ENCODE measurements at places on chromosomes 13 and 19.

DNA sequence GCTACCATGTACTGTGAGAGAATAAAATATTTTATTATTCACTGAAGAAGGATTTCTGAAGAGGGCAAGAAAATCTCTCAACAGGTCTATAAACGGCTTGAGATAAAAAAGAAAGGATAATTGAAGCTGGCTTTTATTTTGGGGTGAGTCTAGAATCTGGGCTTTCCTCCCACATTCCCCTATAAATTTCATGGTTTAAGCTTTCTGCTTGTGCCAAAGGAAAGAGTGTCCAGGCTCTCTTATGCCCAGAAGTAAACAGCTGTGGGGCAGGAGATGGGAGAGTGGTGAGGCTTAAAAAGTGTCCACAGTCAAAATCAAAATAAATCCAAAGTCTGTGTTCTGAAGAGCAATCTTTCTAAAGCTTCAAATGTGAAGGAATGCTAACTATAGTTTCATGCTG, 942.2 kb upstream of the MIR17HG start:
- no peak for DNase-seq

GRCh38 chr13:40352380-40352778, 314.1 kb downstream of the FOXO1 start:
- no peak for DNase-seq

DNA sequence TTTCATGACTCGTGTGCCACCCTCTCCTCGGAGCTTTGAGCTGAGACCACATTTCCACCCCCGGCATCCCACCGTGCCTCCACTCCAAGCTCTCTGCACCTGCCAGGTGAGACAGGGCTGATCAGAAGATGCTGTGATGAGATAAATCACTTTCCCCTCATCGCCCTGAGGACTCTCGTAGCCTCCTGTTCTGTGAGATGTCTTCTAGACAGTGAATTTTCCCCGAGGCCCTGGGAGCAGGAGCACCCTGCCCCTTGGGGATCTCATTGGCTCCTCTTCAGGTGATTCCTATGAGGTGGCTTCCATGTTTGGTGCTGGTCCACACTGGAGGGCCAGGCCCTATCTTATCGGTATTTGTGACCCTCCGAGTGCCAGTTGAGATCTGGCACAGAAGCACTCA, 154.0 kb upstream of the TSHZ3 start:
- no peak for DNase-seq

DNA sequence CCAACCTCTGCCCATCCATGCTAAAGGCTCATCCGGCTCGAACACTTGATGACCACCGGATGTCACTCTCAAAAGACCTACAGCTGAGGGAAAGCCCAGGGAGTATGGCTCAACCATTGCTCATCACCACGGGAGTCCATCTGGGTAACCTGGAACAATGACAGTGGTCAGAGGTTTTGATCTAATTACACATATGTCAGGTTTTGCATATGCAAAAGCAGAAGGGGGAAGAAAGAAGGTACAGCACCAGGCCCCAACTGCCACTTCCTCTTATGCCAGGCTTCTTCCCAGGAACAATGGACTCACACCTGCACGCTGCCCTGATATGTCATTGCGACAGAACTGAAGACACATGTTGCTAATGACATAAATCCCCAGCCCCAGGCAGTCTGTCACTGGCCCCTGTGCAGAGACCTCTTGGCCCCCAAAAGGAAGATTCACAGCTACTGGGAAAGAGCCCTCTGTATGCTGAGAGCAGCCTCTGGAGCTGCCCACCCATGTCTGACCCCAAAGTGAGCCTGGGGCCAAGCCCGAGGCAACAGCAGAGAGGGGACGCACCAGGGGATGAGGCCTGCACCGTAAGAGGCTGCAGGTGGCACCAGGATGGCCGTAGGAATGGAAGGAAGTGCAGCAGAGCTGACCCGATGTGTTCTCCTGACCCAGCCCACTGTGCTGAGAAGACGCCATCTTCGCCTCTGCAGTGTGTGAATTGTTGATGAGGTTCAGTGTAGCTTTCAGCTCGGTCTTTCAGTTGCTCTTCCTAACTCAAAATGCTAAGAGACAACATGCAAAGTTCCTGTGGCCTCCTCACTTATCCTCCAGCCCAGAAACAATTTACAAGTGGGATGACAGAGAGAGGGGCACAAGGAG, 26.3 kb downstream of the EPS15L1 start:
- DNase-seq, result peak; percentile 16

GRCh38 chr13:68509734-68510621, 1279.8 kb upstream of the PCDH9 start:
- DNase-seq, result no peak

DNA sequence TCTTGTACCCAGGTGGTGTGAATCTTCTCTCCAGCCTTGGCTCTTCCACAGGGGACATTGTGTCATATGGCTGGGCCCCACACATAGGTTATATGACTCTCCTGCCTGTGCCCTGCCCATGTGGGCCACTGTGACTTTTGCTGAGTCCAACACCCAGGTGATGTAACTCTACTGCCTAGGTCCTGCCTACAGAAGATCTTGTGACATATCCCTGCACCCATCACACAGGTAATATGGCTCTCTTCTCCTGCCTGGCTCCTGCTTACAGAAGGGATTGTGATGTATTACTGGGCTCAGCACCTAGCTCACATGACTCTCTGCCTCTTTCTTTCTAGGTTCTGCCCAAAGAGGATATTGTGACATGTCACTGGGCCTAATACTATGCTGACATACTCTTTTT, 19.5 kb upstream of the ZNF429 start:
- DNase-seq, result no peak

DNA sequence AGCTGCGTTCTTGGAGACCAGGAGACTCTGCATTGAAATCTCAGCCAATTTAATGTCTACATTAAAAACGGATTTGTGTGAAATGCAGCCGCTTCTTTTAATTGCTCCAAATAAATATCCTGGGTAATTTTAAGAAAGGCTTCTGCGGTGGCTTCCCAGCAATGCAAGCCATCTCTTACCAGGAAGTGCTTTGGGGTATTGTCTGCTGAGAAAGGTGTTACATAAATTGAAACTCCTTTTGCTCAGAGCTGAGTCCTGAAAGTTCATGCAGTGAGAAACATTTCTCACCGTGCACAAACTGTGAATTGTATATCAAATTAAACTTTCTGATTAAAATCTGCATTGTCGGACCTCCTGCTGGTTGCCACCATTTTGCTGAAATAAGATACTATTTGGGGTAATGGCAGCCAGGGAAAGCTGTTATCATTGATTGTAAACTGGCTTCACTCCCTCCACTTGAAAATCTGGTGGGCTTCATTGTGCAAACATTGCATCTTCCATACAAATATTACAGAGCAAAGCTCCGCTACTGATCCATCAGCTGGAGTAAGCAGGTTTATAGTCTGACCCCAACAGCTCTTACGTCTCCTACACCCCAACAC, 59.5 kb downstream of the ZIC5 start:
- DNase-seq, result no peak

DNA sequence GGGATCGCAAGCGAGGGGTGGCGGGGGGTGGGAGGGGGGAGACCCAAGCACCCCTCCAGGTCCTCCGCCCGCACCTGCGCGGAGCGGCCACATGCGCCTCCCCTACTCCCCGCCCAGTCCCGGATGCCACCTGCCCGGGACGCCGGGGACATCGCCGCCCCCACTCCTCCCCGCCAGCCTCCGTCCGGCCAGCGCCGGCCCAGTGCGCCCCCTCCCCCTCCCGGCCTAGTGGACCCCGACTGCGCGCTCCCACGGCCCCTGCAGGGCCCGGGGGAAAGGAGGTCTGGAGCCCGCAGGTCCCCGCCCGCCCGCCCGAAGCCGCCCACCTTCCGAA, 263 bp downstream of the RHPN2 start:
- no peak for DNase-seq

- no peak for DNase-seq
These were observed at the start of gene ARHGAP35 for GRCh38 chr19:46860846-46861690. ARHGAP35 (plus strand) TSS chr19:46860997; CDS start chr19:46918676, 57,679 bp downstream.

DNA sequence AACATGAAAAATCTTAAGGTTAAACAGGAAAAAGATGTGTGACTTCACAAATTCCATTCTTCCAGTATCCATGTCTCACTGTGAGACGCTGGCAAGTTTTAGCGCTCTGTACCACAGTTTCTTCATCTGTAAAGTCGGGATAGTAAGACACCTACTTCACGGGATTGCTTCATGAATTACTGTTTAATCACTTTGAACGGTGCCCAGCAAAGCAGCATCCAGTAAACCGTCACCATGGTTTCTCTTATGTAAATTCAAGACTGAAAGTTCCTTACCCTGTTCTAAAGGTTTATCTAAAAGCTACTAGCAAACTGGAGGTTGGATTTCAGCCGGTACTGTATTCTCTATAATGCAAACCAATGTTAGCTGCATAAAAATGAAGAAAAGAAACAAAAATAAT, 53.5 kb downstream of the KATNAL1 start:
- DNase-seq, result no peak

- no peak for DNase-seq
These were observed 62.1 kb downstream of the PEPD start for GRCh38 chr19:33459222-33460090.

- DNase-seq, result no peak
These were observed 26.1 kb downstream of the ATP11A start for GRCh38 chr13:112715715-112716460.

DNA sequence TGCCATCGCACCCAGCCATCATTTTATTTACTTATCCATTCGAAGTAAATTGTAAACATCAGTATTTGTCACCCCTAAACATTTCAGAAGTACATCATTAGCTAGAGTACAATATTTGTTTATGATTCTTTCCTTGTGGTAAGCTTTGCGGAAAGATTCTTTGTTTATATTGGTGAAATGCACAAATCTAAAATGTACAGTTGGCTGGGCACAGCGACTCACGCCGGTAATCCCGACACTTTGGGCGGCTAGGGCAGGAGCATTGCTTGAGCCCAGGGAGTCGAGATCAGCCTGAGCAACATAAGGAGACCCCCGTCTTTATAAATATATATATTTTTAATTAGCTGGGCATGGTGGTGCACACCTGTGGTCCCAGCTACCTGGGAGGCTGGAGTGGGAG, 10.1 kb downstream of the LGALS7B start:
- no peak for DNase-seq

- no peak for DNase-seq
These were observed 1.0 kb downstream of the TUBB4A start for GRCh38 chr19:6500837-6501739.

DNA sequence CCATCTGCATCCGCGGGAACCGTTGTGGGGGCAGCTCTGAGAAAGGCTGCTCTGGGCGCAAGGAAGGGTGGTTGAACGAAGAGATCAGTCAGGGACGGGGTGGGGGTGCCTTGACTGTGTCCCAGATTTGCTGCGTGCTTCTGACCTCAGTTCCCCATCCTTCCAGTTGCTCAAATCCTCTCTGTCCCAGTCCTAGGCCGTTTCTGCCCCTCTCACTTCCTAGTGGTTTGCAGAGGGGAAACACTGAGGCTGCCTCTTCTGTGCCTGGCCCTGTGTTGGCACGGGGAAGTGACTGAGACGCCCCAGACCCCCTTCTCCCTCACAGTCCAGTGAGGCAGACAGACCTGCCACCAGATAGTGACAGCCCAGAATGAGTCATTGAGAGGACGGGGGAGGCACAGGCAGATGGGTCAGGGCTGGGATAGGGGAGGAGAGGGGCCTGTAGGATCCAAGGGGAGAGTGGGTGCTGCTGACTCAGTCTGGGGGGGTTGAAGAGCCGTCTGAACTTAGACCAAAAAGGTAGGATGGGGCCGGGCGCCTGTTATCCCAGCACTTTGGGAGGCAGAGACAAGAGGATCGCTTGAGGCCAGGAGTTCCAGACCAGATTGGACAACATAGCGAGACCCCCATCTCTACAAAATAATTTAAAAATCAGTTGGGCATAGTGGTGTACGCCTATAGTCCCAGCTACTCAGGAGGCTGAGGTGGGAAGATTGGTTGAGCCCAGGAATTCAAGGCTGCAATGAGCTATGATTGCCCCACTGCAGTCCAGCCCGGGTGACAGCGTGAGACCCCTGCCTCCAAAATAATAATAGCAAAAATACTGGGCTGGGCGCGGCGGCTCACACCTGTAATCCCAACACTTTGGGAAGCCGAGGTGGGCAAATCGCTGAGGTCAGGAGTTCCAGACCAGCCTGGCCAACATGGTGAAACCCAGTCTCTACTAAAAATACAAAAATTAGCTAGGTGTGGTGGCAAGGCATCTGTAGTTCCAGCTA, 26.5 kb downstream of the NUMBL start:
- DNase-seq, result no peak

- DNase-seq, result no peak
These were observed 1153.7 kb downstream of the PCDH9 start for GRCh38 chr13:66076417-66076816.

- DNase-seq, result no peak
These were observed 53.3 kb downstream of the TEX26 start for GRCh38 chr13:30985637-30986205.

DNA sequence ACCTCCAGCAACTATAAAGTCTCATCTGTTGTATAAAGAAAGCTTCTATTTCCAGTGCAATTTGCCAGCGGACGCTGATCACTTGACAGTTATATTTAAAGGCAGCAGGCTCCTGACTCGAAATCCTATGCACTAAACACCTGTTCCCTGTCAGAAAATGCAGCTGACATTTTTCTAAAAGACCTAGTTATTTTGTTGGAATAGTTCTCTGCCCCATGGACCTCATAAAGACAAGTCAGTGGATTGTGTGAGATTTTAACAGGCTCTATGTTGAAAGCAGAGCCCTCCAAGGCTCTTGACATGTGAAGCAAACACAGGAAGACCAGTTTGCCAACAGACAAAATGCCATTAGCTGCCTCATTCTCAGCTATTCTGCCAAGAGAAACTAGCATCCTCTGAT, 304.7 kb upstream of the KLF12 start:
- no peak for DNase-seq

- no peak for DNase-seq
These were observed 95.7 kb upstream of the UBL3 start for GRCh38 chr13:29946093-29946492.

- no peak for DNase-seq
These were observed 591.4 kb downstream of the FGF9 start for GRCh38 chr13:22262001-22262885.

All from KG1 (cell line).